Esophagus muscularis mucosa (tissue), 4 donors: ENCODE measurements at places on chromosomes 12 and 14. TPM values are rescaled to one million over a fixed set of nuclear protein-coding genes. Genes with fewer than 3 reads are reported as not detected.
A peak's percentile ranks its signal among the peaks of the same experiment; 100 is the strongest.

GRCh38 chr14:59695198-59695597 lies 118.6 kb upstream of the CCDC175 start:
- H3K4me1 ChIP-seq = no peaks in the 10 kb centered on the region
- H3K4me3 ChIP-seq = no peak overlapping the region
- DNase-seq = no peak
- no peaks in the 10 kb centered on the region for H3K27me3 ChIP-seq
- H3K27ac ChIP-seq = no peak overlapping the region

- H3K4me3 ChIP-seq = no peak overlapping the region
- H3K27me3 ChIP-seq = peaks cover 24% of the 10 kb centered on the region
- no peaks in the 10 kb centered on the region for H3K36me3 ChIP-seq
- no peak overlapping the region for H3K27ac ChIP-seq
Observed at GRCh38 chr12:117365049-117365616, 3.7 kb upstream of the NOS1 start.

DNA sequence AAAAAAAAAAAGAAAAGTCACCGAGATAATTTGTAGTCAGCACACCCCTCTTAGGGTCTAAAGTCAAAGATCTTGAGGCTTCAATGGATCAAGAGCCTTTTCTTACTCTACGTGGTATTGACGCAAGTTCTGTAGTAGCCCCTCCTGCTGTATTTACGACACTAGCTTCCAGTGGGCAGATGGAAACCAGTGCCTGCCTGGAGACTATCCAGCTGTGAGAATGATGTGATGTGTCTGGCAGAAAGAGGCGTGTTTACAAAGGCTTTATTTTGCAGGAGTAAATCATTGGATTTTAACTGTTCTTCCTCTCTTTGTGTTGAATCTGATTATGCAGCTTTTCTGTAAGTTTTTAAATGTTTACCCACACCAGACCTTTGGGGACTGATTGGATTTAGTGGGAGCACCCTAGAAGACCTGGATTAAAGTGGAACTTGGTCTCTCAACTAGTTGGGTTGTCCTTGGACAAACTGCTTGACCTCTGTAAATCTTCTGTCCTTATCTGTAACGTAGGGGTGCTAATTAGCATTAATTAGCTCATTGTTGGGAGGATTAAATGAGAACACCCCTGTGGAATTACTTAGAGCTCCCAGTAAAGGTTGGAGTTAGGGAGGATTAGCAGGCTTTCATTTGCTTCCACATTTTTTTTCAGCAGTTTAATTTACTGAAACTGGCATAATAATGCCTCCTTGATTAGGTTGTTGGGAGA lies 72.4 kb downstream of the RASSF3 start:
- peaks cover 18% of the 10 kb centered on the region for H3K36me3 ChIP-seq
- no peak overlapping the region for H3K4me3 ChIP-seq
- H3K27ac ChIP-seq = peak overlapping the region; percentile 84
- H3K4me1 ChIP-seq = peaks cover 67% of the 10 kb centered on the region
- no peaks in the 10 kb centered on the region for H3K27me3 ChIP-seq

DNA sequence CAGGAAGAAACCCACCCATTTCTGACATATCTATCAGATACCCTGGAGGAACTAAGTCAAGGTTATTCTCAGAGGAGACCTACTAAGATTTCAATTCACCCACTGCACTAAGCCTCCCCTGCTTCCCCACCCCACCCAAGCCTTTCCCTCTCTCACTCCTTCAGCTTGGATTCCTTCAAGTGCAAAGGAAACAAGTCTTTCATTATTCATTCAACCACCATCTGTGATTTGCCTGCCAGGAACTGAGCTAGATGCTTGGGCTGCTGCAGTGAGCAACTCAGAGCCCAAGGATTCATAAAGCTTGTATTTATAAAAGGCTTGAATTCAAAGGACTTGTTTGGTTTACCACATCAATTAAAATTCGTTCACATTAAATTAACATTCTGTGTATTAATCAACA lies 161.3 kb downstream of the GXYLT1 start:
- no peaks in the 10 kb centered on the region for H3K4me1 ChIP-seq
- DNase-seq = no peak
- no peaks in the 10 kb centered on the region for H3K36me3 ChIP-seq
- no peaks in the 10 kb centered on the region for H3K27me3 ChIP-seq

DNA sequence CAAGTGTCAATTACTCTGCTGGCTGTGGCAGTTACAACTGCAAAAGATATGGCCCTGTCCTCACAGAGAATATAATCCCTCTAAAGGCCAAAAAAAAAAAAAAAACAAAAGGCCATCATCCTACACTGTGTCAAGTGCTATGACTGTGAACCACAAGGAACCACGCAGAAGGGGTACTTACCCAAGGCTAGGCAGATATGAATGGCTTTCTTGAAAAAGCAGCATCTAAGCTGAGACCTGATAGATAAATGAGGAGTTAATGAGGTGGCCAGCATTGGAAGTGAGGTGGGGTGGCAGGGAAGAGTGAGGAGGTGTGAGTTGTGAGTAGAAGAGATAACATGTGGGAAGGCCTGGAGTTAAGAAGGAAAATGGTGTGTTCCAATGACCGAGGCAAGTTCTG lies 16.4 kb upstream of the IL22 start:
- no peak for DNase-seq
- no peaks in the 10 kb centered on the region for H3K27me3 ChIP-seq
- no peak overlapping the region for H3K4me3 ChIP-seq
- H3K27ac ChIP-seq = no peak overlapping the region
- H3K36me3 ChIP-seq = no peaks in the 10 kb centered on the region

GRCh38 chr14:105817971-105818711 lies 291.8 kb downstream of the TMEM121 start:
- H3K4me3 ChIP-seq = no peak overlapping the region
- no peak for DNase-seq
- H3K36me3 ChIP-seq = no peaks in the 10 kb centered on the region
- H3K27me3 ChIP-seq = no peaks in the 10 kb centered on the region
- no peaks in the 10 kb centered on the region for H3K4me1 ChIP-seq

DNA sequence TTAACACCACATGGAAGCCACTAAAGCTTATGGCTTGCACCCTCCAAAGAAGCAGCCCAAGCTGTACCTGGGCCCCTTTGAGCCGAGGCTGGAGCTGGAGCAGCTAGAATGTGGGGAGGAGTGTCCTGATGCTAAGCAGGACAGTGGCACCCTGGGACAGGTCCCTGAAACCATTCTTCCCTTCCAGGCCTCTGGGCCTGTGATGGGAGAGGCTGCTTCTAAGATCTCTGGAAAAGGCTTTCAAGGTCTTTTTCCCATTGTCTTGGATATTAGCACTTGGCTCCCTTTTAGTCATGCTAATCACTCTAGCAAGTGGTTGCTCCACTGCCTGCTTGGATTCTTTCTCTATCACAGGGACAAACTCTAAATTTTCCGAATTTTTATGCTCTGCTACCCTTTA lies 40.9 kb downstream of the OSBPL8 start:
- no peak for DNase-seq
- no peaks in the 10 kb centered on the region for H3K27me3 ChIP-seq
- H3K4me3 ChIP-seq = no peak overlapping the region
- H3K4me1 ChIP-seq = no peaks in the 10 kb centered on the region
- H3K27ac ChIP-seq = no peak overlapping the region
- no peaks in the 10 kb centered on the region for H3K36me3 ChIP-seq

DNA sequence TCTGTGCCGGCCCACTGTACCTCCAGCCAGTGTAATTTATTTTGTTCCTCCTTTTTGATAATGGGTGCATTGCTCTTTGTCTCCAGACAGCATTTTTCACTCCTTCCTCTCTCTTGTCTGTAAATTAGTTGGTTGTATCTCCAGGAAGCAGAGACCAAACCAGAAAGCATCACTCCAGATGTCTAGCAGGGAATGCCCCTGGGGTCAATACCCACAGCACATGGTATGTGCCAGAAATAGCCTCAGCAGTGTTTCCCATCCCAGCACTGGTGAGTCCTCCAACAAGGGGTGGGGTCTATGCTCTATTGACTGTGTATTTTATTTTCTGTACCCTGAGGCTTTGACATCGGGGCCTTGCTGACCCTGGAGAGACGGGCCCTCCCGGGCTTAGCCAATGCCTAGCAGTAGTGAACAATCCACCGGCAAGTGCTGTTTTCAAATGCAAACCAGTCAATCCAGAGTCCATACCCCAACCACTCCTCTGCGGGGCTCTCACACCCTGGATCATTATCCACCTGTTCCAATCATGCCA lies 50.2 kb upstream of the FZD10 start:
- no peak for DNase-seq
- no peaks in the 10 kb centered on the region for H3K27me3 ChIP-seq
- no peak overlapping the region for H3K4me3 ChIP-seq
- no peak overlapping the region for H3K27ac ChIP-seq
- no peaks in the 10 kb centered on the region for H3K36me3 ChIP-seq
- no peaks in the 10 kb centered on the region for H3K4me1 ChIP-seq

NFE2 gene
- 0.32 TPM for total RNA-seq

EML1 gene
- total RNA-seq = 129 TPM

NYNRIN gene
- 10.8 TPM for total RNA-seq

PIANP gene
- total RNA-seq = 0.50 TPM

MMP17 gene
- 5.3 TPM for total RNA-seq

GOLT1B gene
- 23.7 TPM for total RNA-seq

WSB2 gene
- 76.7 TPM for total RNA-seq
